Stomach (tissue), 19 donors: ENCODE measurements at places on chromosomes 11 and 22. TPM values are rescaled to one million over a fixed set of nuclear protein-coding genes. Genes with fewer than 3 reads are reported as not detected.
A peak's percentile ranks its signal among the peaks of the same experiment; 100 is the strongest.

DNA sequence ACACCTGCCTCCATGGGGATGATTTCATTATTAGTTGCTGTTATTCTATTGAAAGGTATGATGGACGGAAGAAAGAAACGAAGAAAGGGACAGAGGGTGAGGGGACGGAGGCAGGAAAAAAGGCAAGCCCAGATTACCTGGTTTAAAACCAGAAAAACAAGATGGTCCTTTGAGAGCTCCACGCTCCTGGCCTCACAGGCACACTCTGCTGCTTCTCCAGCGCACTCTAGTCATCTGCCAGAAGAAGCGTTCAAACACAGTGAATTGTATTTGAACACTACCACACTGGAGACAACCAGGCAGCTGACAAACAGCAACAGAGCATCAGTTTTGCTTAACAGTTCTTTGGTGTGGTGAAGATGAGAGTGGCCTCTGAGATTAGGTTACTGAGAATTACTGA lies 216.9 kb downstream of the CADM1 start:
- H3K4me1 ChIP-seq, result no peaks in the 10 kb centered on the region
- H3K36me3 ChIP-seq, result no peaks in the 10 kb centered on the region
- DNase-seq, result no peak
- H3K4me3 ChIP-seq, result no peak overlapping the region
- H3K27ac ChIP-seq, result no peak overlapping the region

- peaks cover 7% of the 10 kb centered on the region for H3K4me1 ChIP-seq
- H3K27ac ChIP-seq, result peak overlapping the region; percentile 65
- DNase-seq, result peak; percentile 81
- no peaks in the 10 kb centered on the region for H3K27me3 ChIP-seq
- H3K36me3 ChIP-seq, result no peaks in the 10 kb centered on the region
These were observed 41.3 kb downstream of the LRRC32 start for GRCh38 chr11:76629116-76629852.

GRCh38 chr11:57566005-57566904 lies 1.2 kb downstream of the UBE2L6 start:
- peak overlapping the region; percentile 90 for H3K4me3 ChIP-seq
- H3K36me3 ChIP-seq, result peaks cover 15% of the 10 kb centered on the region
- peak overlapping the region; percentile 84 for H3K27ac ChIP-seq
- no peaks in the 10 kb centered on the region for H3K27me3 ChIP-seq

DNA sequence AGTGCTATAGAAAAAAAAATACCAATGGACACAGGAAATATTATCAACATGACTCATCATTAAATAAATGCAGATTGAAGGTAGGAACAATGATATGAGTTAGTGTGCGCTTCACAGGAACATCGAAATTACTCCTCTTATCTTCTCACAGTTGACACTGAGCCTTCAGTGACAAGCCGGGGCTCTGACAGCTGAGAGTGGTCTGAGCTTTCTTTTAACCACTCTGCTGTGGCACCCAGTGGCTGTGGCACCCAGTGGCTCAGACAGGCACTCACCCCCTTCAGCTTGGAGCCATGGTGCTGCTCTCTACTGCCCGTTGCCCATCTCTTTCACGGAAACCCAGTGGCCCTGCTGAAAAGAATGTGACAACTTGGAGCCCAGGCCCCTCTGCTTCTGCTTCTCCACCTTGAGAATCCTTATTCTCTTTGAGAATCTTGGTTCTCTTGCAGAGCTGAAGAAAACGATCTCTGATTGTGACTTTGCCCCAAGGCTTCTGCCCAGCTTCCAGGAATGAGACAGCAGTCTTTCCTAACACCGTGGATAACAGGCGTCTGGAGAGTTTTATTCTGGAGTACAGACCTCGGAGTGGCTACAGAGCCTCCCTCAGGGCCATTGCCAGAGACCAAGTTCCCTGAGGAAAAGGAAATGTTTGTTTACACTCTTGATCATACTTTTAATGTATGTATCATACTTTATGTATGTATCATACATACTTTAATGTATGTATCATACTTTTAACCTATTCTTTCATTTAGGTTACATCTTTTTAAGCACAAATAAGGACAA lies 37.1 kb upstream of the OR8B8 start:
- H3K4me3 ChIP-seq, result no peak overlapping the region
- no peak overlapping the region for H3K27ac ChIP-seq
- H3K4me1 ChIP-seq, result no peaks in the 10 kb centered on the region

SLC22A9 gene
- total RNA-seq, result not detected
